ENCODE measurements at places on chromosomes 2 and 18. TPM values are rescaled to one million over a fixed set of nuclear protein-coding genes. Genes with fewer than 3 reads are reported as not detected.

The MFSD2B gene
- not detected for total RNA-seq

DNA sequence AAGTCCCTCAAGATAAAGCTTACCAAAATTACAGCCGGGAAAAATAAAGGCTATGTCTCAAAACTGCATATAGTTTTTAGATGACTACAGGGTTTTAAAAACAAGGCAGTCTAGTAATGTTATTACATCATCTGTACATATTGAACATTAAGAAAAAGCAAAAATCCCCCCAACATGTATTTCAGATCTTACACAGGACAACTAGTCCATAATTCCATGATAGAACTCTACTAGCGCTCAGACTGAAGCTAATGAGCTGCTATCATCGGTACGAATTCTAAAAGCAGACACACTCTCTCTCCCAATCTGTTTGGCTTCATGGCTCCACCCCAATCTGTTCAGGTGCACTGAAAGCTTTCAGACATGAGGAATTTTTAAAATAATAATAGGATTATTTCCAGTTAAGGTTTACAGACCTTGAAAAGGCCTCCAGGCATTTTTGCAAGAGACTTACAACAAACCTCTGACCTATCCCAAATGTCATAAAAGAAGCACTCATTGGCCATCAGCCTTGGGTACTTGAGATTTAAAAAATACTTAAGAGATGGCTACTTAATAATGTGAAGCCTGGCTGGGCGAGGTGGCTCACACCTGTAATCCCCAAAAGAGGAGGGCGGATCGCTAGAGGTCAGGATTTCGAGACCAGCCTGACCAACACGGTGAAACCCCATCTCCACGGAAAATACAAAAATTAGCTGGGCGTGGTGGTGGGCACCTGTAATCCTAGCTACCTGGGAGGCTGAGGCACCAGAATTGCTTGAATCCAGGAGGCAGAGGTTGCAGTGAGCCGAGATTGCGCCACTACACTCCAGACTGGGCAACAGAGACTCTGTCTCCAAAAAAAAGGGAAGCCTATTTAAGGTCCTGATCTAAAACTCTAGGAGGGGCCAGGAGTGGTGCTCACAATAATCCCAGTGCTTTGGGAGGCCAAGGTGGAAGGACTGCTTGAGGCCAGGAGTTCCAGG, 2.0 kb downstream of the NPC1 start:
- no peak overlapping the region for H3K4me3 ChIP-seq
- H3K27me3 ChIP-seq: no peaks in the 10 kb centered on the region
- H3K4me1 ChIP-seq: peaks cover 22% of the 10 kb centered on the region
- H3K36me3 ChIP-seq: no peaks in the 10 kb centered on the region

DNA sequence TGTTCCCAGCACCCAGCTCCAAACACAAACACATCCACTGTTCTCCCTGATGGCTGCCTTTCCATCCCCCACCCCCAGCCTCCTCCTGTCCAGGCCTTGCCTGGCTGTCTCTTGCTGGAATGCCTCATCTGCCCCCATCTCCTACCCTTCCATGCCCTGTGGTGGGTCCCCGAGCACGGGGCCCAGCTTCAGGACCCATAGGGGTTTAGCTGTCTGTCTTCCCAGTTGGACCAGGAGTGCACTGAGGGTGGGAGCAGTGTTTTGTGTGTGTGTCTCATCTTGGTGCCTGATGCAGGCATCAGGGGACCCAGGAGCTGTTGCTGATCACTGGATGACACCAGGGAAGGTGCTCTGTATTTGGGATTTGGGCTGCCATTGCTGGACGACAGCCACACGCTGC, 34.5 kb downstream of the GLI2 start:
- no peaks in the 10 kb centered on the region for H3K27me3 ChIP-seq
- peaks cover 8% of the 10 kb centered on the region for H3K4me1 ChIP-seq
- no peak overlapping the region for H3K4me3 ChIP-seq

- no peak overlapping the region for H3K27ac ChIP-seq
- no peaks in the 10 kb centered on the region for H3K36me3 ChIP-seq
- no peaks in the 10 kb centered on the region for H3K27me3 ChIP-seq
- peaks cover 12% of the 10 kb centered on the region for H3K4me1 ChIP-seq
- no peak for DNase-seq
Measured at GRCh38 chr2:113200236-113200635, 26.5 kb downstream of the PSD4 start.

GRCh38 chr2:100741880-100742276, 78.1 kb upstream of the NPAS2 start:
- no peaks in the 10 kb centered on the region for H3K4me1 ChIP-seq
- DNase-seq: no peak
- no peak overlapping the region for H3K27ac ChIP-seq
- no peaks in the 10 kb centered on the region for H3K36me3 ChIP-seq
